Stimulated activated CD8-positive, alpha-beta memory T cell treated with anti-CD3 and anti-CD28 coated beads, Interleukin-2, amount 100 ng/mL, for 48 hours (primary cell): ENCODE measurements at places on chromosomes 6 and 20.

- DNase-seq: no peak
Measured at GRCh38 chr20:41048461-41049301, 20.1 kb downstream of the TOP1 start.

DNA sequence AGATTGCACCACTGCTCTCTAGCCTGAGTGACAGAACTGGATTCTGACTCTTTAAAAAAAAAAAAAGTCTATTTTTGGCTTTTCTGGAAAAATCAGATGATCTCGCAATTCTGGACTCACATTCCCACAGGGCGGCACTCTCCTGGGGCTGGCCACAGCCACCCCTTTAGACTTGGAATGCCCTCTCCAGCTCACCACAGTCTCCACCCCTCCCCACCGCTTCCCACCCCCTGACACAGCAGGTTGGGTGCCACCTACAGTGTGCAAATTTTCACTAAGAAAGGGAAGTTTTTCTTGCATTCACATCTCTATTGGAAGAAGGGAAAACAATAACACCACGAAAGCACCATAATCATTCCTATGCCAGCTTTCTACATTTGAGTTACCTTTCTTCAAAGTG is 15.4 kb downstream of the PDRG1 start:
- no peak for DNase-seq

- no peak for DNase-seq
Measured at GRCh38 chr6:157608221-157609075, 214.6 kb upstream of the SNX9 start.

- no peak for DNase-seq
Measured at GRCh38 chr6:80544976-80545722, 438.7 kb downstream of the BCKDHB start.

- no peak for DNase-seq
Measured at GRCh38 chr20:4944518-4945313, 56.6 kb downstream of the SLC23A2 start.

- no peak for DNase-seq
Measured at GRCh38 chr6:150046943-150047342, 21.6 kb upstream of the RAET1L start.

DNA sequence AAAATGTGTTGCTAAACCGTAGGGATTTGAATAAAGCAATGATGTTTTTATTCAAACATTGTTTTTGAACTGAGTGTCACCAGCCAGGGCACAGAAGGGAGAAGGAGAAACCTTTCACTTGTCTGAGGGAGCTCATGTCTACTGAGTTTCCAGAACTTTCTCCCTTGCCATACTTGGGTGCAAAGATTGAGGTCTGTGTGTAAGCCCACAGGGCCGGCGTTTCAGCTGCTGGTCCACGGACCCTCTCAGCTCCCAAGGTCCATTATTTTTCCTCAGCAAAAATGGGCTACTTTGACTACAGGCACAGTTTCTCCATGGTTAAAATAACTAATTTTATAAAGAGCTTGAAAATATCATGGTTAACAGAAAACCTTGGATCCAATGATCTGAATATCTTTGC is 32.6 kb downstream of the PSMG4 start:
- DNase-seq: no peak

DNA sequence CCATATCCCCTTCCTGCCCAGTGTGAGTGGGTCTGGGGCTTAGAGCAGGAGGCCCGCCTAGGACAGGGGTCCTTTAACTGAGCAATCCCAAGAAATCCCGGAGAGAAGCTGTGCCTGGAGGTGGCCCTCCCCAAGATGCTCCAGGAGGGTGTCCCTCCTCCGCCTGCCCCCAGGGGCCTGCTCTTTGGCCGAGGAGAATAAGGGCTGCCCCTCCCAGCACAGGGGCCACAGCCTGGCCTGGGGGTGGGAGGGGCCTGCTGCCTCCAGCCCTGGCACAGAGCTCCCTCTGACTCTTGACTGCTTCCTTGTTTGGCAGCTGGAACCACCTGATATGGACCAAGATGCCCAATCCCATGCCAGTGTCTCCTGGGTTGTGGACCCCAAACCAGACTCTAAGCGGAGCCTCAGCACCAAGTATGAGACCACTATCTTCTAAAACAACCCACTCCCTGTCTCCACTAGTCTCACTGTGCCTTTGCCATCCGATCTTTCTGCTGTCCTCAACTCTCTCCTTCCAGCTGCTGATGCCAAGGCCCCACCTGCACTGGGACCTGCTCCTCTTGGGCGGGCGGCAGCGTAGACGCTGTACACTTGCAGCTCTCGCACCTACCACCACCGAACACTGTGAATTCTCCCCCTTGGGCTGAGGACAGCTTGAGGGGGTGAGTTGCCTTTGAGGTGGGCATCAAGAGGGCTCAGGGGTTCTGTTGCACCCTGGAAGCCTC is 54.3 kb downstream of the TCP11 start:
- no peak for DNase-seq

DNA sequence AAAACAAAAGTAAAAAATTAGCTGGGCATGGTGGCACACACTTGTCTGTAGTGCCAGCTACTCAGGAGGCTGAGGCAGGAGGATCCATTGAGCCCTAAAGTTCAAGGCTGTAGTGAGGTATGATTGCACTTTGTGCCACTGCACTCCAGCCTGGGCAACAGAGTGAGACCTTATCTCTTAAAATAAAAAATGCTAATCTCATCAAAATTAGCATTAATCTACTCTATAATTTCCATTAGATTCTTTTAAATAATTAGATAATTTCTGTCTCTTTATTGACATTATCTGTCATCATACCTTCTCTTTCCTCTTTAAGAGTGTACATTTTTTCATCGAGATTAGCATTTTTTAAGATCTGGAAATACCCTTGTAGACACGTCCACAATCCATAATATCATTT is 48.0 kb downstream of the PHACTR3 start:
- no peak for DNase-seq
